LoVo (cell line): ENCODE measurements at places on chromosomes 2 and 18.

- no peak for DNase-seq
Measured at GRCh38 chr2:210541290-210541902, 15.0 kb upstream of the CPS1 start.

DNA sequence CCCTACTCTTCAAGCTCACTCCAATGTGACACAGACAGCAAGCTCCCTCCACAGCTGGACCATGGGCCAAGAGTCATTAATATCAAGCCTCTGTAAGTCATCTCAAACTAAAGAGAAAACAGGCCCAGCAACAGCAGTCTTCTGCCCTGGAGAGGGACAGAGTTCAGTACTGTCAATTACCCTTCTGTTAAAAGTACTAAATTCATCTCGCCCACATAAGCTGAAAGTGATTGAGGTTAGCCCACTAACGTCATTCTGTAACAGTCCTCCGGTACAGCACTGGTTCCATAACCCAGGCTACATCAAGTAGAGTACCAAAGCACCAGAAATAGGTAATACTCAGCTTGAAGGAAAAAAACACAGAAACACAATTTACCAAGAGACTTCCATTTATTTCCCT is 25.9 kb downstream of the THADA start:
- no peak for DNase-seq

DNA sequence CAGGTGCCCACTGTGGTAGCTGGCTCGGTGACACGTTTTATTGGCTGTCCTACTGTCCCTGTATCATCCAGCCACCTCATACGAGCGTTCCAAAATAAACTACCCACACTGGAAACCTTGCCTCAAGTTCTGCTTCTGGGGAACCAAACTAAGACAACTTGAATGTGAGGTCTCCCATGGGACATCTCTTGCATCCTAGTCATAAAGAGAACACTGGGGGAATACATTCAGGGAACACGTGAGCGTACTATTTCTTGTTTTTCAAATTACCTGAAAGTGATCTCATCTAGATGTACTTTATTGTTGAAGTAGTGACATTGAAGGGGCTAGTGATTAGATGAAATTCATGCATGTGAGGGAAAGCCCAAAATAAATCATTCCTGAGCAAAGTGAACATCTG is 15.0 kb downstream of the LYG2 start:
- DNase-seq: no peak

GRCh38 chr2:209322905-209323512 is 100.8 kb upstream of the MAP2 start:
- DNase-seq: no peak

DNA sequence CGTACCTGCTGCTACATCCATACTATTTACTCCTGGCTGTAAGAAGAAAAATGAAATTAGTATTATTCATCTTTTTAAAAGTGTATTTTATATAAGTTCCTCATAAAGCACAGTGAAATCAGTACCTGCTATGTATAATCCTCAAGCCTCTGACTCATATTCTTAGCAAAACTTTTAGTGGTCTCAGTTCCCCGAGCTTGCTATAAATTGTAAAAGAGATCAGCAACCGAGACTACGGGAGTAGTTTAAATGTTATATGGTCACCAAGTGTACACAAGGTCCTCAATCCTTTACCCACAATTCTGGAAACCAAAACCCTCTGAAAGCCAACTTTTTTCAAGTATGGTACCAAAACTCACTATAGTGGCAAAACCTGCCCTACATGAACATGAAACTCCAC is 24.2 kb downstream of the PRPF40A start:
- no peak for DNase-seq

- DNase-seq: peak; percentile 75
Measured at GRCh38 chr2:54558188-54559005, 102.3 kb downstream of the SPTBN1 start.

- no peak for DNase-seq
Measured at GRCh38 chr18:74990563-74991081, 218.3 kb downstream of the PTGR3 start.

- no peak for DNase-seq
Measured at GRCh38 chr18:71168557-71169145, 879.8 kb downstream of the SOCS6 start.

- DNase-seq: no peak
Measured at GRCh38 chr18:26874283-26874682, 8.8 kb upstream of the AQP4 start.

DNA sequence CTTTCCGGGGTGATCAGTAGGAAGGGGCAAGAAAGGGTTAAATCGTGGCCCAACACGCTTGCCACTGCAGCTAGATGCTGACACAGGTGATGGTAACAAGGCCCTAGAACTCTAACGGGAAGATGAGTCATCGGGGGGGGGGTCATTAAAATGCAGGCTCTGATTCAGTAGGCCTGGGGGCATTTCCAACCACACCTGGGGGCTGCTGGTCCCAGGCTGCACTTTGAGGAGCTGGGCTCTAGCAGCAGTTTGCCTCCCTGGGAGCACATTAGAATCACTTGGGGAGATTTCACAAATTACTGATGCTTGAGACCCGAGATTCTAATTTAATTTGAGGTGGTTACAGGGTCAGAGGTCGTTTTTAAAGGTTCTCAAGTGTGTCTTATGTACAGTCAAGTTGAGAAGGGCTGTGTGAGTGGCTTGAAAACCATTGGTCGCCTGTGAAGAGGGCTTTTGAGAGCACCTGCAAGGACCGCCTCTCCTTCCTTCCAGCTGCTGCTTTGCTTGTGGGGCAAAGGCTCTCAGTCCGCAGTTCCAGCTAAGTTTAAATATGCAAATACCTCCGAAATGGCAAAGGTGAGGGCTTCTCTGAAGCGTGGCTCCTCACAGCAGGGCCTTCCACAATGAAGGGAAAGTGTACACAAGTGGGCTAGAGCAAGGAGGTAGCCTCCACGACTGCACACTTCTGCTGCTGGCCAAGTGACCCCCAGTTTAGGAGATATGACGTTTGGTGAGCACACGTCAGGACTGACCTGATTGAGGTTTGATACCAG is 128.0 kb upstream of the MSH6 start:
- DNase-seq: no peak

DNA sequence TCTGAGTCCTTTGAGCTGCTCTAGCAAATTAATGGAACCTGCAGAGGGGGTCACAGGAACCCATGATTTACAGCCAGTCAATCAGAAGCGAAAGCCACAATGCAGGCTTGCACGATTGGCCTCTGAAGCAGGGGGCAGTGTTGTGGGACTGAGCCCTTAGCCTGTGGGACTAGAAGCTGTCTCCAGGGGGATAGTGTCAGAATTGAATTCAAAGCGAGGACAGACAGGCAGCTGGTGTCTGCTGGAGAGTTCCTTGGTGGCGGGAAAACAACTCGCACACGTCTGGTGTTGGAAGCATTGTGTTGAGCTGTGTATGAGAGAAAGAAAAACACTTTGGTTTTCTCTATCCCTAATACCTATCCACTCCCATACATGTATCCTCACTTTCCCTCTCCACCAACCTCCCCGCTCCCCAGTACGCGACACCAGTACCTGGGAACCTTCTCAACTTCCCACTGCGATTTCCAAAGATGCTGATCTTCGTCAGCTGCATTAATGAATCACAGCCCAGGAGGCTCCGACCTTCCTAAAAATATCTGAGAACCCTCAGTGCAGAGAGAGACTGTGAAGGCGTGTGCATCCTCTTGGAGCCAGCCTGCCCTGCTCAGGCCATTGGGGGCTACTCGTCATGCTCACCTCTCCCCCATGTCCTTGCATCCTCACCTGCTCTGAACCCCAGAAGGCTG is 88.2 kb downstream of the HS1BP3 start:
- no peak for DNase-seq

- DNase-seq: no peak
Measured at GRCh38 chr2:81093031-81093430, 788.5 kb upstream of the LRRTM1 start.

DNA sequence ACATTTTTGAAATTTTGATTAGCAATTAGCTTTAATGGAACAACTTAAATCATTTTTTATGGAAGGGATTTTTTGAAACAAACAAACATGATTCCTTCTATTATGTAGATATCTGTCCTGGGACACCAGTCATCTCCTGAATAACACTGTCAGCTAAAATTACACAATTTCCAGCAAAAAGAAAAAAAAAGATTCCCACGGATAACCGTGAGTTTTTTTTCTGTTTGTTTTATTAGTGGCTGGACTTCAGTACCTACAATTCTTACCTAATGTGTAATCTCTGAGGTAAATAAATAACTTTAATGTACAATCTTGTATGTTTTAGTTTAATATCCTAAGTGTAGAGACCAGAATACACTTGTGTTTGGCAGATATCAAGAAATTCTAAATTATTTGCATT is 126.6 kb upstream of the KYNU start:
- no peak for DNase-seq

DNA sequence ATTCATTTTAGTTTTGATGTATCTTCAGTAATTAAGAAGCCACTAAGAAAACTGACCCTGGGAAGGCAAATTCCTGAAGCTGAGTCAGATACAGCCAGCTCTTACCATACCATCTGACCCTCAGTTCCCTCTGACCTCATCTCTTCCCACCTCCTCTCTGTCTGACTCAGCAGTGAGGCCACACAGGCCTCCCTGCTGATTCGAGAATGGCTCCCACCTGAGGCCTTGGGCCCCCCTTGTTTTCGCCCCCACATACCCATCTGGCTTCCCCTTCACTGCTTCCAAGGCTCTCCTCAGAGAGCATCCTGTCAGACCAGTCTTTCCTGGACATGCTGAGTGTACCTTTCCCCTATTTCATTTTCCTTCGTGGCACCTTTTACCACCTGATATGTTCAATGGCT is 71.0 kb upstream of the CYP1B1 start:
- peak; percentile 49 for DNase-seq
